Epithelial cell of esophagus (primary cell): ENCODE measurements at places on chromosomes 7 and 10.

- peak; percentile 79 for DNase-seq
Observed at GRCh38 chr10:104293011-104293410, 24.0 kb downstream of the GSTO2 start.

DNA sequence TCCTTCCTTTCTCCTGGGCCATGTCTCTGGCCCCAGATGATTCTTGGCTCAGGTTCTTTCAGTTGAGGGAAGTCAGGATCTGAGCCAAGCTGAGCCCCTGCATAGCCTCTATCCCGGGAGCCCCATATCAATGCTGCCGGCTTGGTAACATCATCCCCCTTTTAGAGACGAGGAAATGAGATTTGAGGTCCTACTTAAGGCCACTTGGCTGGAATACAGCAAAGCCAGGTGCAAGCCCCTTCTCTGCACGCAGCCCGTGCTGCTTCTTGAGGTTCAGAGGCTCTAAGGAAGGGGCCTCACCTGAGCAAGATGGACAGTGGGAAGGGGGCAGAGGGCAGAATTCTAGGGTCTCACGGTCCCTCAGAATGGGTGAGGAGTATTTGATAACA lies 2.4 kb upstream of the IRF5 start:
- DNase-seq = no peak

- no peak for DNase-seq
Observed at GRCh38 chr10:7773845-7774801, 13.7 kb downstream of the KIN start.

GRCh38 chr7:71752171-71752935 lies 620.4 kb downstream of the GALNT17 start:
- peak; percentile 14 for DNase-seq

GRCh38 chr7:141460781-141461715 lies 90.2 kb upstream of the AGK start:
- peak; percentile 77 for DNase-seq

- DNase-seq = no peak
Observed at GRCh38 chr10:113459626-113460280, 93.1 kb upstream of the HABP2 start.

- peak; percentile 92 for DNase-seq
Observed at GRCh38 chr7:33722383-33723101, 182.8 kb upstream of the BMPER start.

GRCh38 chr7:157461573-157462418 lies 125.0 kb downstream of the DNAJB6 start:
- DNase-seq = no peak

DNA sequence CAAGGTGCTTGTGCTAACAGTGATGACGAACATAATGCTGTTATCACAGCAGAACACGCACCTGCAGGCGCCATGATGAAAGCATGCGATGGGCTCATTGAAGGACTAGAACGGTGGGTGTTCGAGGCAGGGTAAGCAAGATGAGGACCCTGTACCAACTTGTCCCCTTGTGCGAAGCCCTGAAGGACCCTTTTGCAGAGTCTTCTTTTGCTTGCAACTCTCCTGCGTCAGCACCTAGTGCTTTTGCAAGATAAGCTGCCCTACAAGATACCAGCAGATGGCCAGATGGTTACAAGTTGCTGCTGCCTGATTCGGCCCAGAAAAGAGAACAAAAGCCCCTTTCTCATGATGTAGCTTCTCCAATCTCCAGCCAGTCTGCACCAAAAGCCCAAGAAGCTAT lies 4.2 kb upstream of the IL15RA start:
- DNase-seq = no peak

GRCh38 chr7:101094376-101094775 lies 9.1 kb downstream of the TRIM56 start:
- no peak for DNase-seq

GRCh38 chr7:15685358-15686294 lies 857 bp downstream of the MEOX2 start:
- DNase-seq = peak; percentile 21

DNA sequence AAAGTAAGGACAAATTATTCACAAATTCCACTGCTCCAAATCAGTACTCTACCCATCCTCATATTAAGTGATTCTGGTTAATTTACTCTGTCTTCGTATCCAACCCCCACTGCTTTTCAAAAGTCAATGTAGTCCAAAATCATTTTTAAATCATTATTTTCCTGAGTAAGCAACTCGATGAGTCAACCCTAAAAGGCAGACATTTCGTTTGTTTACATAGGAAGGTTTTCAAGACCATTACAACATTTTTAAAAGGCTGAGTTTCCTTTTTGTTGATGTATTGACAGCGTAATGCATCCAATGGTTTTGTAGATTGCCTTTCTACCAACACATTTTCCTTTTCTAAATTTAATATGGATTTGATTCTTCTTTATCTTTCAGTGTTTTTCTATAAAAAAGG lies 523.0 kb upstream of the ANKRD30A start:
- peak; percentile 60 for DNase-seq

- DNase-seq = peak; percentile 75
Observed at GRCh38 chr10:61835069-61835945, 66.2 kb upstream of the ARID5B start.

DNA sequence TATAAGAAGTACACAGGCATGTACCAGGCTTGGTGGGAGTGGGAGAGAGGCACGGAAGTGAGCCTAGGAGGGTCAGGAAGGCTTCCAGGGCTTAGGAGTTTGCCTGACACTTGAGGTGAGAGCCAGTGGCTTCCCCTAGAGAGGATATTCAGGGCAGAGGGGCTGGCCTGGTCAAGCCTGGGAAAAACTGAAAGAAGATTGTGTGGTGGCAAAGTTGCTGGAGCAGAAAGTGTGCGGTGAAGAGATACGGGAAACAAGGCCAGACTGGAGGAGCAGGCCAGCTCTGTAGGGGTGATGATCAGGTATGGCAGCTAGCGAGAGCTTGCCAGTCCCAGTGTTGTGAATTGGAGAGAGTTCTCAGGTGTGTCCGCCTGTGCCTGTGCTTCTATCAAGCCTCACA lies 129.9 kb downstream of the CCNY start:
- no peak for DNase-seq

GRCh38 chr7:131241386-131241785 lies 86.3 kb upstream of the MKLN1 start:
- peak; percentile 15 for DNase-seq

DNA sequence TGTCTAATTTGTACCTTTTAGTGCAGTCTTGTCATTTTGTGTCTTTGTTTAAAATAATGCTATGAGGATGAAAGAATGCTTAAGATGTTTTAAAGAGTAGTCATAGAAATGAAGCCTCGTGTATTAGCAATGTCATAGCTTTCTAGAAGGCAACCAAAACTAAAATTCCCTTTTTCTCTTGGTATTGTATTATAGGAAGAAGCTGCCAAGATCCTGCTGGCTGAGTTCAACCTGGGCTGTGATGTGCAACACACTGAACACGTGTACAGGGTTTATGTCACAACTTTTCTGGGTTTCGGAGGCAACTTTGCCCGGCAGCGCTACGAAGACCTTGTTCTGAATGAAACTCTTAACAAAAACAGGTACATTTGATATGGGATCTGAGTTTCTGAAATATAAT lies 36.2 kb downstream of the COX15 start:
- no peak for DNase-seq

- peak; percentile 62 for DNase-seq
Observed at GRCh38 chr10:126569513-126570244, 100.8 kb downstream of the C10orf90 start.

- DNase-seq = no peak
Observed at GRCh38 chr7:54796150-54796549, 37.1 kb upstream of the SEC61G start.

DNA sequence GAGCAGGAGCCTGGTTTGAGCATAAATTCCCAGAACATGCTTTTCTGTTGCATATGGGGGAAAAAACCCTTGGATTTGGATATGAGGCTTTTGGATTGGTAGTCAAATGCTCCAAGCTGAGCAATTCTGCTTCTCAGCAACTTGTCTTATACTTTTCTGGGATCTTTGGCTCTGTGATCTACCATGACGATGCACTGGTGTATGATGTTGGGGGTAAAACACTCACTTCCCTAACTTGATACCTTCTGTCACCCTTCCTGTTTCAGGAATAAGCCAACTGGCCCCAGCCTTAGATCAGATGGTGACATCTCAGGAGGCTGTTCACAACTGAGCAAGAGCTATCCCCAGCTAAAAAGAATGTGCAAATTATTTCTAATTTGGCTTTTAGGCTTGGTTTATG lies 13.1 kb upstream of the CPA4 start:
- no peak for DNase-seq

- peak; percentile 64 for DNase-seq
Observed at GRCh38 chr7:92466682-92467081, 11.1 kb downstream of the ERVW-1 start.

DNA sequence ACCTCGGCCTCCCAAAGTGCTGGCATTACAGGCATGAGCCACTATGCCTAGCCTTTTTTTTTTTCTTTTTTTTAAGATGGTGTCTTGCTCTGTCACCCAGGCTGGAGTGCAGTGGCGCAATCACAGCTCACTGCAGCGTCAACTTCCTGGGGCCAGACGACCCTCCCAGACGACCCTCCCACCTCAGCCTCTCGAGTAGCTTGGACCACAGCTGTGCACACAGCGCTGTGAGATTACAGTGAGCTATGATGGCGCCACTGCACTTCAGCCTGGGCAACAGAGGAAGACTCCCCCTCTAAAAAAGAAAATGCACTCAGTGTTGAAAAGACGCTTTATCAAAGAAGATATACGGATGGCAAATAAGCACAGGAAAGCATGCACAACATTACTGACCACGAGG lies 16.5 kb upstream of the WIPI2 start:
- no peak for DNase-seq

DNA sequence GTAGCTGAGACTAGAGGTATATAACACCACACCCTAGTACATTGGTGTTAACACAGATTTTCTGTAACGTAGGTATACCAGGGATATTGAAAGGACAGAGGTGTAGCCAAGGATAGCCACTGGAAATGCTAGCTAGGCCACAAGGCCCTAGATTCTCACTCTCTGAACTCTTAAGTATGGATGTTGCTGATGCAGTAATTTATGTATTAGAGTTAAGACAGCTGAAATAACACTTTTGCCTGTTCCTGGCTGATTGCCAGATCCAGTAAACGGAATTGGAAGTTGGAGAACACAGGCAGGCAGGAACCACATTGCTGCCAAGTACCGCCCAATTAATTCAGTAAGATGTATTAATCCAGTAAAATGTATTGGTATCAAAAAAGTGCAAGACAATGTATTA lies 1.8 kb downstream of the CALU start:
- DNase-seq = no peak

DNA sequence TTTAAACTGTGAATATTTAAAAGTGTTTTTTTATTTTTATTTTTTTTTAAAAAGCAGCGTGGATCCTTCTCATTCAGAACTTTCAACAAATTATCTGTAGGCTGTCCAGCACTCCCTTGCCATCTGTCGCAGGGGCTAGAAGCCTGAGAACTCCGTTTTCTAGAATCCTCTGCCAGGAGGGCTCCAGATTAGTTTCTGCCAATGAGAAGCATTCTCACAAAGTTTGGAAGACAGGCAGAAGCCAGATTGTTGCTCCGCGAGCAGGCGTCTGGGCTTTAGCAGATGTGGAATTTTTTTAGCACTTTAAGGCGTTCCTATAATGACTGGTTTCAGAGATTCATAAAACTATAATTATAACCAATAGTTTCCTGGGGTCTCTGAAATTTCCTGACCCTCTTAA lies 220.9 kb upstream of the KIAA1217 start:
- DNase-seq = no peak

GRCh38 chr10:5659702-5660528 lies 6.5 kb downstream of the ASB13 start:
- DNase-seq = peak; percentile 85

GRCh38 chr10:102067091-102067916 lies 2.2 kb downstream of the HPS6 start:
- DNase-seq = no peak

- DNase-seq = no peak
Observed at GRCh38 chr7:139675127-139676125, 102.4 kb downstream of the HIPK2 start.

DNA sequence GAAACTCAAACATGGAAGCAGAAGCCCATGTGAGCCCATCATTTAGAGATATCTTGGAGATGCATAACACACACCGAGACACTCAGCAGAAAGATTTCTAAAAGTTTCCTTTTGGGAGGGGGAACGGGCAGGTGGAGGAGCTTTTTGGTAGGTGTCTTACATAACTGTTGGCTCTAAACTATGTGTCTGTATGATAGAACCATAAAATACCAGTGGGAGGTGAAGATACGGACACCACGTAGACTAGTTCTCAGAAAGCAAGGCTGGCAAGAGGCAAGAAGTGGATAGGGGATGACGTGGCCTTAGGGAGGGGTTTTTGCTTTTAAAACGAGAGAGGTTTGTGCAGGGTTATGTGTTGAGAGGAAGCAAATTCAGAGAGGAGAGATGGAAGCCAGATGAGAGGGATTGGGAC lies 36.5 kb downstream of the IL15RA start:
- no peak for DNase-seq

DNA sequence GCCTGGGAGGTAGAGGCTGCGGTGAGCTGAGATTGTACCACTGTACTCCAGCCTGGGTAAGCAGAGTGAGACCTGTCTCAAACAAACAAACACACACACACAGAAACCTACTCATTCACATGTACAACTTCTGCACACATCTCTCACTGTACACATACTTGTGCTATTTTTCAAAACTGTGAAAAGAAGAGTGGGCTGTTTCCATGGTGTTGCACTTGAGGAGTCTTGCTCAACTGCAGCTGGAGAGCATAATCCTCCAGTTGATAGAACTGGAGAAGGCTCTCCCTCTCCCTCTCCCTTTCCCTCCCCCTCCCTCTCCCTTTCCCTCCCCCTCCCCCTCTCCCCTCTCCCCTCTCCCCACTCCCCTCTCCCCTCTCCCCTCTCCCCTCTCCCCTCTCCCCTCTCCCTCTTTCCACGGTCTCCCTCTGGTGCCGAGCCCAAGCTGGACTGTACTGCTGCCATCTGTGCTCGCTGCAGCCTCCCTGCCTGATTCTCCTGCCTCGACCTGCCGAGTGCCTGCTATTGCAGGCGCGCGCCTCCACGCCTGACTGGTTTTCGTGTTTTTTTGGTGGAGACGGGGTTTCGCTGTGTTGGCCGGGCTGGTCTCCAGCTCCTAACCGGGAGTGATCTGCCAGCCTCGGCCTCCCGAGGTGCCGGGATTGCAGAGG lies 43.7 kb upstream of the DLD start:
- no peak for DNase-seq

DNA sequence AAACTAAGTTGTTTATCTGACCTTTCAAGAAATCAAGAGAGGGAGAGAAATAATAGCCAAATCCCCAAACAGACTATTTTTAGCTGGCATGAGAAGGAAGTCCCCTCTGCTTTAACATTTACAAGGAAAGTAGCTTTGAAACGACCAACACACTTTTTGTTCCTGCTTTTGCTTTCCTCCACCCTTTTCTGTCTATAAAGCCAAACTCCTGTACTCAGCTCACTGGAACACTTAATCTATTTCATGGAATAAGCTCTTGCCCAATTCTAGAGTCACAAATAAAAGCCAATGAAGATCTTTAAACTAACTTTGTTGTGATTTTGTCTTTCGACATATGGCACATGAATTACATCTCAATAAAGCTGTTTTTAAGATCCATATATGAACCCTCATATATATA lies 86.8 kb upstream of the CCDC71L start:
- DNase-seq = no peak
